ENCODE measurements at places on chromosomes 4 and X. TPM values are rescaled to one million over a fixed set of nuclear protein-coding genes. Genes with fewer than 3 reads are reported as not detected.
A peak's percentile ranks its signal among the peaks of the same experiment; 100 is the strongest.

SSX2B gene
- not detected for total RNA-seq

DCAF8L2 gene
- 0.24 TPM for total RNA-seq

CYSLTR1 gene
- total RNA-seq = 0.19 TPM

CLDN22 gene
- total RNA-seq = not detected

GRCh38 chr4:38605753-38606586, 58.0 kb upstream of the KLF3 start:
- peak; percentile 27 for ATAC-seq

- peak; percentile 46 for ATAC-seq
Measured at GRCh38 chr4:1356181-1356998, 9.4 kb downstream of the UVSSA start.
